Retina (tissue), 1 donor: ENCODE measurements at places on chromosomes 12 and 14.
A peak's percentile ranks its signal among the peaks of the same experiment; 100 is the strongest.

GRCh38 chr12:130418251-130418650 lies 80.6 kb downstream of the PIWIL1 start:
- no peak for DNase-seq

DNA sequence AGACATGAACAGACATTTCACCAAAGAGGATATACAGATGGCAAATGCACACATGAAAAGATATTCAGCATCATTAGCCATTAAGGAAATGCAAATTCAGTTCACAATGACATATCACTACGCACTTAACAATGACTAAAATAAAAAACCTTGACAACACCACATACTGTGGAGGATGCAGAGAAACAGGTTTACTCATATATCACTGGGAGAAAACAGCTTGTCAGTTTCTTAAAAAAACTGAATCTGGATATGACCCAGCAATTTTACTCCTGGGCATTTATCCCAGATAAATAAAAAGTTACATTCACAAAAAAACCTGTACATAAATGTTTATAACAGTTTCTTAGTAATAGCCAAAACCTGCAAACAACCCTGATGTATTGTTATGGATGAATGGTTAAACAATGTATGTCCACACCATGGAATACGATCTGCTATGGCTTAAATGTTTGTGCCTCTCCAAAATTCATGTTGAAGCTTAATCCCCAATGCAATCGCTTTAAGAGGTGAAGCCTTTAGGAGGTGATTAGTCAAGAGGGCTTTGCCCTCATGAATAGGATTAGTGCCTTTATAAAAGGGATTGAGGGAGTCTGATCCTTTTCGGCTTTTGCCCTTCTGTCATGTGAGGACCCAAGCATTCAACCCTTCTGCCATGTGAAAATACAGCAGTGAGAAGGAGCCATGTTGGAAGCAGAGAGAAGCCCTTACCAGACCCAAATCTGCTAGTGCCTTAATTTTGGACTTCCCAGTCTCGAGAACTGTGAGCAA lies 36.0 kb upstream of the PPP4R3A start:
- peak; percentile 18 for DNase-seq

DNA sequence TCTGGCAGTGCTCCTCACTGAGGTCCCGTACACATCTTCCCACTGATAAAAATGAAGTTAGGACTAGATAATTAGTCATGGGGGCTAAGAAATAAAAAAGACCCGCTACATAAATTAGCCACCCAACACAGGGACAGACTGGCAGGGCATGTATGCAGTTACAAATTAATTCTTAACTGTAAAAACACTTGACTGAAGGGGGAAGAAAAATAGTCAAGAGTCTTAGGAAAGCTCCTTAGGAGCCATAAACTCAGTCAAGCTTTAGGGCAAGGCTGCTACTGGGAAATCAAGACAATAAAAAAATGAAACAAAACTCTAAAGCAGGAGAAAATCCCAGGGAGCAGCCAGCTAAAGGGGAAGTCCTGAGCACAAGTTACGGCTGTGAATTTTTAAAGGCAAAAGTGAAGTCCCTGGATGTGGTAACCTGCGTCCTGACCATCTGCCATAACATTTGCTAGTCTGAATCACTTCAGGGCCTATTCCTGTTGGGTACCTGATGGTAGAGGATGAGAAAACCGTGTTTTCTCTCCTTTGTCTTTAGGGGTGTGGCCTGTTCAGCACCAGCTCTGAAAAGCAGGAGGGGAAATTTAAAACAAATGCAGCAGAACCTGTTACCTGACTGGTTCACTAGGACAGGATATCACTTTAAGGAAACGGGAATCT lies 7.5 kb upstream of the NPFF start:
- no peak for DNase-seq

- no peak for DNase-seq
Measured at GRCh38 chr14:100893228-100893601, 10.3 kb downstream of the RTL1 start.

GRCh38 chr12:32918890-32919801 lies 22.6 kb upstream of the PKP2 start:
- DNase-seq = peak; percentile 21

DNA sequence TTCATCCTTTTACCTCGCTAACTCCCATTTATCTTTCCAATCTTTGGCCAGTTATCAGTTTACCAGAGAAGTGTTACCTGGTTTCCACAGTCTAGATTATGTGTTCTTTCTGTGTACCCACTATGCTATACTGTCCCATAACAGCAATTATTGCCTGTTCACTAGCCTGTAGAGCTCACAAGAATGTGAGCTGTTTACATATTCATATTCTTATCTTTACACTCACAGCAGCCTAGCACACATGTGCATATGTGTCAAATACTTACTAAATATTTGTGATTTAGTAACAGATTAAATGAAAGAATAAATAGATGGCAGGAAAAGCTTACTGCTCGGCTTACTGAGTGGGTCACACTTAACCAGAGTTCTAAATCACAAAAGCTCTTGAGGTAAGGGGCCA lies 97.8 kb downstream of the NOVA1 start:
- DNase-seq = no peak

GRCh38 chr12:30753233-30753632 lies 1.5 kb downstream of the CAPRIN2 start:
- peak; percentile 39 for DNase-seq

GRCh38 chr12:93154753-93155480 lies 222.8 kb upstream of the NUDT4 start:
- no peak for DNase-seq

GRCh38 chr14:96067985-96068930 lies 29.1 kb downstream of the C14orf132 start:
- DNase-seq = no peak

- DNase-seq = peak; percentile 73
Measured at GRCh38 chr12:13135371-13136178, 32.1 kb upstream of the GSG1 start.

GRCh38 chr12:98578821-98579220 lies 14.7 kb upstream of the SLC25A3 start:
- DNase-seq = no peak

DNA sequence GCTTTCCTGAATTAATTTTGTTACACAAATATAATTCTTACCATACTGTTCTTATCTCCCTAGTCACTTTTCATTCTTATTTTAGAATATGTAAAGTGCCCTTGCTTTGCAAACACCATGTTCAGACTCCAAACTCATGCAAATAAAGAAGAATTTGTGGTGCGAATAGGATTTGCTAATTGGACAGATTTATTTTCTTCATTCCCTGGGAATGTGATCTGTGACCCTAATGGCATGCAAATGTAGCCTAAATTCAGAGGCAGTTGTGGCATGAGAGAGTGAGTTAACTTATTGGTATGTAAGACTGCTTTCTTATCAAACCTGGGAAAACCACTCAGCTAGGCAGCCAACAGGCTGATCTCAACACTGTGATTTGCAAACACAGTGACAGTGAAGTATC lies 10.0 kb downstream of the CAPZA3 start:
- DNase-seq = no peak

GRCh38 chr14:87892763-87893162 lies 100.2 kb downstream of the GALC start:
- DNase-seq = no peak

GRCh38 chr14:94573475-94574277 lies 7.5 kb upstream of the SERPINA5 start:
- DNase-seq = no peak

DNA sequence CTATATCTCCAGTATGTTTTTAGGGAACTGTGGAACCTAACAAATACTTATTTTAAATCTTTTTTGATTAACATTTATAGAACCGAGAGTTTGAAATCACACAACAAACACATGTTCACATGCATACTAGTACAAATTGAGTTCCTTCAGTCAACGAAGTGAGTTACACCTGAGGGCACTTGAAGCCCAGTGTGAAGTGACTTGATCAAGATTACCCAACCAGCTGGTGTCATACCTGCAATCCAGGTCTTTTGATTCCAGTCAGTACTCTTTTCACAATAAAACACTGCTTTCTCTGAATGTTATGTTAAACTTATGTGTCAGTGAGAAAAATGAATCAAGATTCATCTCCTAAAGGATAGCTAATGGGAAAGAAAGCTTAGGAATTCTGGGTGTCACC lies 35.2 kb downstream of the VRK1 start:
- no peak for DNase-seq
